Heart left ventricle (tissue), 16 donors: ENCODE measurements at places on chromosomes 7 and 10. TPM values are rescaled to one million over a fixed set of nuclear protein-coding genes. Genes with fewer than 3 reads are reported as not detected.

DNA sequence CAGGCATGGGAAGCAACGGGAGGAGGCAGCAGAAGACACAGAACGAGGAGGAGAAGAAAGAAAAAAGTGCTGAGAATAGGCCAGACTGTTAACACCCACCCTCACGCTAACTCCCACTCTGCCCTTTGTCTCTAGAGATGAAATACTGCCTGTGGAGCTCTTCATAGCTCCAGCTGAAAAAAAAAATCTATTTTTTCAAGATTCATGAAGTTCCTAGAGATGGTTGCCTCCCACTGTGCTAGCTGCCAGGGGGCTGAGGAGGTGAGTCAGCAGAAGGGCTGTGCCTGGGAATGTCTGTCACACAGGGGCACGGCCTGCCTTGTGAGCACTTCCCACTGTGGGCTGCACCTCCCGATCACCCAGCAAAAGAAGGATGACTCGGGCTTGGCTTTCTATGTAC lies 144.5 kb downstream of the RNF216 start:
- peak; percentile 47 for DNase-seq

DNA sequence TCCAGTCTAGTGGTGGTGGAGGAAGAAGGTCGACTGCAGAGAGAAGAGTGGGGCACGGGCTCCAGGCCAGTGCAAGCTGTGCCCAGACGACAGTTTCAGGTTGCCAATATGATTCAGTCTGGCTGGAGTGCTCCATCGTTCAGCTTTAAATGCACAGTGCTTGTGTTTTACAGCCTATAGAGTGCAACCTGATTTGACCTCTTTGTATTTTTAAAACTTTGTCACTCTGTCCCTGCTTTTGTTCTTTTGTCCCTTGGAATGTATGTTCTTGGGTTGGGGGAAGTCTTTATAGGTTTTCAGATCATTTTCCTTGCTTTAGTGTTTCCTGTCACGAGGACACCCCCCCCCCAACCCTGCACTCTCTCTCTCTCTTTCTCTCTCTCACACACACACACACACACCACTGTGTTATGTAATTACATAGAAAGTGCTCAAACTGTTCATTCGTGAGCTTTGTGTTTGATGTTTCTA lies 198.0 kb downstream of the CAMK1D start:
- DNase-seq, result no peak

DNA sequence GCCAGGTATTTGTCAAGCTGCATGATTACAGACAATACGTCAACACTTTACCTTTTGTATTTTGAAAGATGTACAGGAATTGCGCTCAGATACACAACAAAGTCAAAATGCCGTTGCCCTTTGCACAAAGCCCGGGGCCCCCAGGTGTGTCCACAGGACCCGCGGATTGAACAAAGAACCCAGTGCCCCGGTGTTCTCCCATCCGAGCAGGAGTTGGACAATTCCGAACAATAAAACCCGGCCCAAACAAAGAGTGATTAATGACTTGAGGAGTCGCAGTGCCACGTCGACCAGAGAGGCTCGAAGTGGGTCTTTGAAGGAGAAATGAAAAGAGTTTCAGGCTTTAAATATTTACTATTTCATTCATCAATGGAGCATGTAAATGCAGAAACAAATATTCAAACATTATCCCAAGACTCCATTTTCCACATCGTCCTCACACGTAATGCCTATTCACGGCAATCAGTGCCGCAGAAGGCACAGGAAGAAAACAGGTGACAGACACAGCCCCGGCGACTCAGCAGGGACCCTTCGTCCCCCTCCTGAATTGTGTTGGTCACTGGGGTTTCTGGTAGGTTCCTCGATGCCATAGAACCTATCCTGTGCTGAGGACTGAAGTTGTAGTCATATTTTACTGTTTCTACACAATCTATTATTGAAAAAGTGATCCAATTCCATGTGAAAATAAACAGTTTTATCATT lies 70.9 kb upstream of the MGMT start:
- no peak for DNase-seq

HOXA9 gene
- total RNA-seq, result not detected

- no peak for DNase-seq
Observed at GRCh38 chr7:150570556-150571465, 3.6 kb downstream of the GIMAP4 start.

- DNase-seq, result no peak
Observed at GRCh38 chr10:112721080-112721698, 228.9 kb upstream of the TCF7L2 start.

DNA sequence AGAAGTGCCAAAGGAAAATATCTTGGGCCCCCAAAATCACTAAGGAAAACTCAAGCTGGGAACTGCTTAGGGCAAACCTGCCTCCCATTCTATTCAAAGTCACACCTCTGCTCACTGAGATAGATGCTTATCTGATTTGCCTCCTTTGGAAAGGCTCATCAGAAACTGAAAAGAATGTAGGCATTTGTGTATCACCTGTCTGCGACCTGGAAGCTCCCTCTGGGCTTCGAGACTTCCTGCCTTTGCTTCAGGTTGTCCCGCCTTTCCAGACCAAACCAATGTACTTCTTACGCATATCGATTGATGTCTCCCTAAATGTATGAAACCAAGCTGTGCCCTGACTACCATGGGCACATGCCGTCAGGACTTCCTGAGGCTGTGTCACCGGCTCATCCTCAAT lies 14.5 kb upstream of the LRRC72 start:
- DNase-seq, result no peak

C10orf105 gene
- not detected for total RNA-seq

BPGM gene
- total RNA-seq, result 15.6 TPM

DNA sequence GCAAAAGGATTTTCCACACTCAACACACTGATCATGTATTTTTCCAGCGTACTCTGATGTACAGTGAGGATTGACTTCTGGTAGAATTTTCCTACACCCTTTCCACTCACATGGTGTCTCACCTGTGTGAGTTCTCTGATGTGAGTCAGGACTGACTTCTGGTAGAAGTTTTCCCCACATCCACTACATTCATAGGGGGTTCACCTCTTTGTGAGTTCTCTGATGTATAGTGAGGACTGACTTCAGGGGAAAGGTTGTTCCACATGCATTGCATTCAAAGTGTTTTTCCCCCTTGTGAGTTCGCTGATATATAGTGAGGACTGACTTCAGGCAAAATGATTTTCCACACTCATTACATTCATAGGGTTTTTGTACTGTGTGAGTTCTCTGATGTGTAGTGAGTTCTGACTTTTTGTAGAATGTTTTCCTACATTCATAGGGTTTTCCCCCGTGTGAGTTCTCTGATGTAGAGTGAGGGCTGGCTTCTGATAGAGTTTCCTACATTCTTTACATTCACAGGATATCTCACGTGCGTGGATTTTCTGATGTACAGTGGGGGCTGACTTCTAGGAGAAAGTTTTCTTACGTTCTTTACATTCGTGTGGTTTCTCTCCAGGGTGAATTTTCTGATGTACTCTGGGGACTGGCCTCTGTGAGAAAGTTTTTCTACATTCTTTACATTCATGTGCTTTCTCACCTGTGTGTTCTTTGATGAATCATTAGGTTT lies 146.5 kb downstream of the GLRX3 start:
- no peak for DNase-seq

GRCh38 chr7:142807855-142808460 lies 37.2 kb downstream of the PRSS2 start:
- DNase-seq, result no peak

DNA sequence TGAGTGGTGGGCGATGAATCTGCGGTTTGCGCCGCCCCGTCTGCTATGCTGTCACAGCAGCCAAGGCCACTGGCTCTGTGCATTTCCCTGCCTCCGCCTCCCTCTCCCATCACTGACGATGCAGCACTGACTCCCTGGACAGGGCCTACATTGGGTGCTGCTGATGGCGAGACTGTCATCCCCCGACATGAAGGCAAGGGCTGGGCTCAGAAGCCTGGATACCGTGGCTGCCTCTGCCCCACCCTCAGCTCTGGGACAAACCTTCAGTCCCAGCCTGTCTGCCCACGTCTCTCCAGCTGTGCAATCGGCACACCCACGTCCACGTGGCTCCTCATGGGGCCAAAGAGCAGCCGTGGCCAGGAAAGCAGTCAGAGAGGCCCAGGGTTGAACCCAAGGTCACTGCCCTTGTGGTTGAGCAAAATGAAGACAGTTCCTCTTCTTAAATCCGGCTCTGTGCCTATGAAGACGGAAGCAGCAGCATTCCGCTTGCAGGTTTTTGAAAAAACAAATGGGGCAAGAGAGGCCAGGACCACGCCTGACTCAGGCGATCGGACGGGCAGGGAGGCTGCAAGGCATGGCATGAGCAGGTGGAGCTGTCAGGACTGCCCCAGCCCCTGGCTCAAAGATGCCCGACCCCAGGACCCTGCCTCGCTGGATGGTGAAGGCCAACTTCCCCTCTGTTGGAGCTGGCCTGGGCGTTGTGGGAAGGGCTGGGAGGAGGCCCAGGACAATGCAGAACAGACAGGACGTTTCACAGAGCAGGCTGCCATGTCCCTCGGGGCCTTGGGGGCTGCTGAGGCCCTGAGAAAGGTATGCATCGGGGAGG lies 517.5 kb downstream of the DNAJB6 start:
- DNase-seq, result peak; percentile 85

GRCh38 chr7:112743811-112744210 lies 46.4 kb downstream of the TMEM168 start:
- no peak for DNase-seq

- DNase-seq, result no peak
Observed at GRCh38 chr7:73774923-73775322, 4.9 kb upstream of the CLDN3 start.

GRCh38 chr10:21184216-21184615 lies 287.1 kb upstream of the NEBL start:
- no peak for DNase-seq

- no peak for DNase-seq
Observed at GRCh38 chr10:71145352-71145945, 66.9 kb upstream of the UNC5B start.

GRCh38 chr10:52578871-52579405 lies 193.6 kb downstream of the MBL2 start:
- no peak for DNase-seq

DNA sequence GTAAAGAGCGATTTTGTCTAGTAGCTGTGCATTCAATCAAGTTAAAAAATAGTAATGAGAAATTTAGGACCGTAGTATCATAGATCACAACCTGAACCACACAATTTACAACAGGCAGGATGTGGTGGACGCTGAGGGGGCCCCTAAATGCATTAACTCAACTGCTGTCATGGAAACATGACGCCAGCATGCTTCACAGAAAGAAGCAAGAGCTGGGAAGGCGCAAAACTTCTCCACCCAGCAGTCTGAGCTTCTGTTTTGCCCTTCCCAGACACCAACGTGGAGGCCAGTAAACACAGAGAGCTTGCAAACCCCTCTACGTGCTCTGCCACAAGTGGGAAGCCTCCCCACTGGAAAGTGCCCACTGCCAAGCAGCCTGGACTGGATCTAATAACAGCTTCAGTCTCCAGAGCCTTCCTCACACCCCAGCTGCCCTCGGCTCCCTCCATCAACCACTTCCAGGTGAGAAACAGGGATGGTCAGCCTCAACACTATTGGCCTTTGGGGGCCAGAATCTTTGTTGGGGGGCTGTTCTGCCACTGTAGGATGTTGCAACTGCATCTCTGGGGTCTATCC lies 151.8 kb downstream of the SFMBT2 start:
- no peak for DNase-seq

FRMPD2 gene
- total RNA-seq, result not detected

NYAP1 gene
- total RNA-seq, result not detected

ARHGAP22 gene
- total RNA-seq, result 3.2 TPM

SPDYE11 gene
- total RNA-seq, result not detected

- no peak for DNase-seq
Observed at GRCh38 chr7:94451187-94451586, 56.5 kb downstream of the COL1A2 start.

DNA sequence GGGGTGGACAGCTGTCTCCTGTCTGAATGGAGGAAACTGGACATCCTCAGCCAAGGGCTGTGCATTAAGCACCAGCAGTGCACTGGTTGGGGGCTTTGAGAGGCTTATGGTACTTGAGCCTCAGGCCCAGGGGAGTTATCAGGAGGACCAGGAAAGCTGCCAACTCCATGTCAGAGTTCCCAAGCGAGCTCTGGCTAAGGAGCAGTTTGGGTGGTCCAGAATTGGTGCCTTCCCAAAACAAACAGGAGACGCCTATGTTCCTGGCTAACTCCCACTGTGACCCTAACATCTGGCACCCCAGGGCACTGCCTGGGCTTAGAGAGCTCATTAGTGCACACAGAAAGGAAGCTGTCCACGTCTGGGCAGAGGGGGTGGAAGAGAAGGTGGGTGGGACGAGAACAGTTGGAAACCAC lies 408.6 kb upstream of the NPVF start:
- DNase-seq, result peak; percentile 35
